ENCODE measurements at places on chromosomes 5 and 9.

GRCh38 chr5:80799041-80799440 is 144.3 kb upstream of the DHFR start:
- DNase-seq: no peak

- DNase-seq: no peak
These were observed 730.5 kb upstream of the RGMB start for GRCh38 chr5:98042961-98043360.

- no peak for DNase-seq
These were observed 45.5 kb downstream of the IARS1 start for GRCh38 chr9:92247981-92248380.

- no peak for DNase-seq
These were observed 1.3 kb upstream of the SUSD3 start for GRCh38 chr9:93057042-93057702.

- no peak for DNase-seq
These were observed 78.0 kb downstream of the OSMR start for GRCh38 chr5:38923661-38924451.

Measured in stimulated activated CD8-positive, alpha-beta memory T cell treated with anti-CD3 and anti-CD28 coated beads, Interleukin-4, amount 100 ng/mL, for 48 hours (primary cell).